ENCODE measurements at places on chromosomes 6 and 20.

- DNase-seq, result no peak
Observed at GRCh38 chr6:72580281-72580940, 41.5 kb upstream of the KCNQ5 start.

DNA sequence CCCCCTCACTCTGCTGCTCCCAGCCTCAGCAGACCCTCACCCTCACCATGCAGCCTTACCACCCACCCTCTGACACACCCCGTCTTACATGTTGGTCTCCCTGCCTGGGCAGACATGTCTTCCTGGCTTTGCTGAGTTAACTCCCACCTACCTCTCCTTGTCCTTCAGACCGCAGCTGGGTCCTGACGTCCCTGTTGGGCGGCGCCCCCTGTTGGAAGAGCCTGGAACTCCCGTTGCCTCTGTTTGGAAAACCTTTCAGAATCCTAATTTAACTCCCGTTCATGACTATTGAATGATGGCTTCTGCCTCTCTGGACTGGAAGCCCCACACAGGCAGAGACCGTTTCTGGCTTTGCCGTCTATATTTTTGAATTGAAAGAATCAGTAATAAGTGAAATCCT is 245.1 kb downstream of the MYLK4 start:
- no peak for DNase-seq

DNA sequence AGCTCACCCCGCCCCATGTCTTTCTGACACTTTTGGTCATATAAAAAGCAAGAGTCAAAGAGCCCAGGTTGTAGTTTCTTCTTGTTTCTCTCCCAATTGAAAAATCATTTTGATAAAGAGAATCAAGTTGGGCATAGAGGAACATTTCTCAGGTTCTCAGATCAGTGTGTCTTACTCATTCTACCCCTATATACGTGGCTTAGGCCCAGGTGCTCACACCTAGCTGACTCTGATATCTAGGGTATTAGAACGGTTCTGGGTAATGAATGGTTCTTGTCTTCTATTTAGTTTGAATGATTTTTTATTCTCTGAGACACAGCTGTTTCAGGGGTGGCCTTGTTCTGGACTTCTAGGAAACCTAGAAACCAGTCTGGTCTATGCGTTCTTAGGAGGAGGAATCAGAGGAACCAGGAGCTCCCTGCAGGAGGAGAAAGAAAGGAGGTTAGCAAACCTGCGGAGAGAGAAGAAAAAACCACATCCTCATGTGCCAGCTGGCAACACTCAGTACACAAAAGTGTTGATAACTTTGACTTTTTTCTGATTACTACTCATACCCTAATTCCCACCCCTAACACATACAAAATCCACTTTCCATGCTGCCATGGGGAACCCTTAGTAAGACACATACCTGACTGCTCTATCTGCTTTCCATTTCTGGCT is 178.0 kb downstream of the CLIC5 start:
- no peak for DNase-seq

- peak; percentile 18 for DNase-seq
Observed at GRCh38 chr6:3356056-3356823, 97.5 kb downstream of the PSMG4 start.

DNA sequence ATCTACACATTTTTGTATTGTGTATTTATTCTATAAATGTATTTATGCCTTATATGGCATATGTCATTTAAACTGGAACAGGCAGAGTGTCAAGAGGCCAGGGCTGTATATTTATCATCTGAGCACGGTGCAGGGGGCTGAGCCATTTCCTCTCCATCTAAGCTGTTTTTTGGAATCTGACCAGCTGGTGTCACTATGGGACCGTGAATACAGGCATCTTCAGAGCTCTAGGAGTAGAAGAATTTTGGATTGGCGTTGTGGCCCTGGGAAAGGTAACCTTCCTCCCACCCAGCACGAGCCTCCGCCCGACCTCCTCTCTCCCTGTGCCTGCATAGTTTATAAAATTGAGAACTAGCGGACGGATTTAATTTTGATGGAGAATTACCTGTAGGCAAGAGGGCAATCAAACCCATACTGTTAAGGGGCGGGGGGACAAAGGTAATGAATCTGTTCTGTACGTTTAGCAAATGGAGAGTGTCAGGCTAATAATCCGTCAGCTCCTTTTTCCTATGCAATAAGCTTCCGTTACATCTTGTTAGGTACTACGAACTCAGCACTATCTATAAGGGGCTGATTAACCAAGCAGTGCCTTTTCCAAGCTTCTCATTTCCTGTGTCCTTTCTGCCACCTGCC is 29.0 kb upstream of the EEF1E1 start:
- DNase-seq, result peak; percentile 20

DNA sequence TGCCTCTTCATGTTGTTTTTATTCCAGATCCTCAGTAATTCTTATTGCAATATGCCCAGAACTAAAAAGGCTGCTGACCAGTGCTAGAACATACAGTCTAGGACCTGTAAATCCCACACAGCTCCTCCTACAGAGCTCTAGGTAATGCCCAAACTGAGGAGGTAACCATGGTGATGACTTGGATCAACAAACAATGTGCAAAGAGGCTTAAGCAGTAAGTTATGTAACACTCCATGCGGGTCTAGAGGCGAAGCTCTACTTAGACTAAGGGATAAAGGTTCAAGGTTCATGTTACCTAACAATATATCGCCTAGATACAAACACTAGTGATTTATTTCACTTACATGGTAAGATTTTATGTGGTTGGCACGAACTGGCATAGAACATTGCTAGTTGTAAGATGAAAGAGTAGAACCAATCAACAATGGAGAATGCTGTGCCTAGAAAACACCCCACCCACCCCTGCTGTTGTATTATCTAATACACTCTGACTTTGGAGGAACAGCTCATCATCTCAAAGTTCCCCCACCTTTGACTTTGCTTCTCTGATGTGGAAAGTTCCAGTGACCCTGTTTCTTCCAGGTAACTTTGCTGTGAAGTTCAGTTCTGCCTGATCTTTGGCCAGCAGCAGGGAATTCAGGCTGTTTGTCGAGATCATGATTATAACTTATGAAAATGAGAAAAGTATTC is 242.4 kb downstream of the ALDH8A1 start:
- DNase-seq, result no peak

GRCh38 chr6:71745525-71745924 is 140.8 kb upstream of the RIMS1 start:
- no peak for DNase-seq

DNA sequence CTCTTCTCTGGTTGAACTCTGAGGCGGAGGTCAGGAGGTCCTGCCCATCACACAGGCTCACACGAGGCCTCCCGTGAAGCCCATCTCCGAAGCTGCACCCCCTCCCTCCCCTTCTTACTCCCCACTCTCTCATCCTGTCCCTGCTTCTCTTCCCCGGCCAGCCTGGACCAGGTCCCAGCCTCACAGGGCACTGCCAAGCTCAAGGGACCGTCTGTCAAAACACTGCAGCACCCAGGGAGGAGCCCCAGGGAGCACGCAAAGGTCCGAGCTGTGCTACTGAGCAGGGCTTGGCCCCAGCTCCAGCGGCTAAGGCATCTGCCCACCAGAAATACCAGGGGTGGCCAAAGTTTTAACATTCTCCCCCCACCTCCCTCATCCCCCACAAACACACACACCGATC is 70.0 kb downstream of the PSMG4 start:
- no peak for DNase-seq
